ENCODE measurements at places on chromosomes 5 and 9.

- no peak for DNase-seq
Measured at GRCh38 chr9:122860319-122861142, 32.1 kb upstream of the PDCL start.

DNA sequence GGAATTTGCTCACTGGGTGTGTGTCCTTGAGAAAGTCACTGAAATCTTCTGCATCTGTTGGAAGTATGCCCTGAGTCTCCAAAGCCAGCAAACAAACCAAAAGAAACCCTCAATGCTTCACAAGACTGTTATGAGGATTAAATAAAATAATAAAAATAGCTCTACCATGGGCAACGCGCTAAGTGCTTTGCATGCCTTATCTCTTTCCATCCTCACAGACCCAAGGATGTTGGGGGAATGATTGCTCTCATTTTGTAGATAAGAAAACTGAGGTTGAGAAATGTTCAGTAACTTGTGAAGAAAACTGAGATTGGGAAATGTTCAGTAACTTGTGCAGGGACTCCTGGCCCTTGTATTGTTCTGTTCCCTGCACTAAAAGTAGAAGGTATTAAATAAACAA, 7.9 kb downstream of the HAND1 start:
- DNase-seq: no peak

DNA sequence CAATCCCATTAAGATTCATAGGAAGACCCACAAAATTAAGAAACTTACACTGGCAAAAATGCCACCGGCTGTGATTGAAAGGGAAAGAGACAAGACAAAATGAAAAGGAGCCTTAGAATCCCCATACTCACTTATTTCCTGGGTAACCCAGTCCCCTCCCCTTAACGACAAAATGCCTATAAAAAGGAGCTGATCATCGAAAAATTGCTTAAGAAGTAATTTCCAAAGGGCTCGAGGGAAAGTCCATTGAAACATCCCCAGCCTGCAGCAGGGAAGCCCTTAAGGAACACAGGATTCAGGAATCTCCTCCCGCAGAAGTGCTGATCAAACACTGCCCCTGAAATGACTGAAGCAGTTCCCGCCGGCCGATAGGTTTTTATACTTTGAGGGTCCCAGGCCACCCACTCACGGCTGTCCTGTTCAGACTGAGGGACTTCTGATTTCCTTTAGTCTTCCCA, 677 bp upstream of the ZNF79 start:
- DNase-seq: no peak

DNA sequence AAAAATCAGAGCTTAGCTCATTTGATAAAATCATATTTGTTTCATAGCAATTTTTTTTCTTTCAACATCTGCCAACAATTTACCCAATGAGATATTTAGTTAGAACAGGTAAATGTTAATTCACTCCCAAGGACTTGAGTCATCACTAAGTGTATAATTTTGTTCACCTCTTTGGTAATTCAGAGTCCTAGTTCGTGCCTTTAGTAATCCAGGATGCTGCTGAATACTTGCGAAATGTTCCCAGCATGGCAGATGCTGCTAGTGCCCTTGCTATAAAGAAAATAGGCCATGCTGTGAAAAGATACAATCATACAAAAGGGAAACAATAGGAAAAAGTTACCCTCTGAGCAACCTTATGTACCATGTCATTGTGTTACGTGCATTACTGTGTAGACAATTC, 210.5 kb downstream of the CSNK1G3 start:
- no peak for DNase-seq

GRCh38 chr5:31124026-31124425, 69.5 kb upstream of the CDH6 start:
- DNase-seq: no peak

GRCh38 chr5:179191506-179192184, 131.5 kb downstream of the ZNF354C start:
- DNase-seq: no peak

DNA sequence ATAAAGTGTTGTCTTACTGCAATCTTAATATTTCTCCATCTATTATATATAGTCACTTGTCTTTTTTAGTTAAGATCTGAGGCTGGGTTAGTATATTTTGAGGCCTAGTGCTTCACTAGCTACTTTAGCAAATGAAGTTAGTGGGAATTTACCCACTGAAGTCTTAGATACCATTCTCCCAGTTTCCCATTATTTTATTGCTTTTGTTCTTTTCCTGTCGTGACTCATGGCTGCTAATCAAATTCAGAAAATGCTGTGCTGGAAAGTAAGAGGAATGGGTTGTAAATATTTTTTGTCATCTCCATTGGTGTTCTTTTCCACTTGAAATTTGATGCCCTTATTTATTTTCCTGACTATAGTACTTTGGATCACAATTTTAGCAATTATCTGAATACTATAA, 14.2 kb downstream of the TCERG1 start:
- DNase-seq: no peak

GRCh38 chr5:138448070-138448469, 9.2 kb downstream of the REEP2 start:
- DNase-seq: no peak

DNA sequence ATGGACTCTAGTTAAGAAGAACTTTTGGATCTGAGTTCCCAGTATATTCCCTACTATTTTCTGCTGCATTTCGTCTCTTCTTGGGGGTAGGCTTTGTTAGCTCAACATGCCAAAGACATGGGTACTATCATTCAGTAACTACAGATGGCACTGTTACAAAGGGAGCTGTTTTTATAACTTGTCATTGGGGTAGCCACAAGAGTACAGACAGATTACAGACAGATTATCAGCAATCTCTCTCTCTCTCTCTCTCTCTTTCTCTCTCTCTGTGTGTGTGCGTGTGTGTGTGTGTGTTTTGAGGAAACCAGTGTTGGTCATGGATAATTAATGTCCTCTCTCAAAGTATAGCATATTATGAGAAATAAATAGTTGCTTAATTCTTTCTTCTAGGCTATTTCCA, 116.1 kb downstream of the WDR70 start:
- DNase-seq: no peak

DNA sequence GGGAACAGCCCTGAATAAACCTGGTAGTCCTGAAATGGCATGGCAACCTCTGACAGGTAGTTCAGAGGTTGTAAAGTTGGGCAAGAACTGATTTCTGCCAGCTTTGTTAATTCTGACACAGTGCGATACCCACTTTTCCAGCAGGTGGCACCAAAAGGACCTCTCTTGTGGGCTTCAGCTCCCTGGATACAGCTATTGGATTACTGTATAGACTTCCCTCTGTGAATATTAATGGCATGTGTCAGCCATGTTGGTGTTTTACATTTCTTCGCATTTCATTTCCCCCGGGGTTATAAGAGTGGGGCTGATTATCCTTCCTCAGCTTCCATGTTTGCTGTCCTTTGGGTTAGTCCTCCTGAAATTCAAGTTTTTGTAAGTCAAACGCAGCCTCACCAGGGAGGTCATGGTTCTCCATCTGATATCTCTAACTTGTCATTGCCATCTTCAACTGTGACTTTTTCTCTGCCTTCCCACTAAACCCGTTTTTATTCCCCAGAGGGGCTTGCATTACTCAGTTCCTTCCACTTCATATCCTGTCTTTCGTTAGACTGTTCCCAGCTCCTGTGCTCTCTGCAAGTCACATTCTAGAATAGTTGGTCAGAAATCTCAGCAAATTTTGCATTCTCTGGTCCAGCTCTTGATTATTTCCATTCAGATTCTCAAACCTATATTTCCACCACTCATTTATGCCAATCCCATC, 135.6 kb downstream of the LIFR start:
- DNase-seq: peak; percentile 16

DNA sequence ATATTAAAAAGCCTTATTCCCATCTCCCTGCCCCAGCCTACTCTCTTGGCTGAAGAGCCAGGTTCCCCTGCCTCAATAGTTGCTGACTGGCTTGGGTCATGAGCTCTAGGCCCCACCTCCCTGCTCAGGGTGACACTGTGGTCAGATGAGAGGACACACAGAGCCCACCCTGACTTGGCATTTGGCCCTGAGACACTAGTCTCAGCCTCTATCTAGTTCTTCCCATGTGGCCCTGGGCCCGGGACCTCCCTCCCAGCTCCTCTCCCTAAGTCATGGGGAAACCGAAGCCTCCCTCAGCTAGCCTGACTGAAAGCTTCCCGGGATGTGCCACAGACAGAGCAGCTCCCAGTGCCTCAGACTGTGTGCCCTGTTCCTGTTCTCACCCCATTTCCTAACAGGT, 5.8 kb upstream of the MYOZ3 start:
- no peak for DNase-seq

DNA sequence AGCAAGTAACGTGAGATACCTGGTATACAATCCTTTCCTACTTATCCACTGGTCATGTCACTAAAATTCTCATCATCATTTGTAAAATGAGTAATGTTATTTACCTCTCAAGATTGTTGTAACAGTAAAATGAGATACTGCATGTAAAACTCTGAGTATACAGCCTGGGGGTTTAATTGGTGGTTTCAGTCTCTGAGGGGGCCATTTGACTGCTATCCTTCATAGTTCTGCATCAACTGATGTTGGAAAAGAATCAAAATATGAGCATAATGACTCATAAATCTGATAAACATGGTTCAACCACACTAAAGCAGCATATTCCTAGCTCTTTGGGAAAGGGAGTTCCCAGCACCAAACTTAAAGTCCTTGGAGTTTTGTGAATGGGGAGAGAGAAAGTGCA, 181.0 kb upstream of the GHR start:
- DNase-seq: no peak

DNA sequence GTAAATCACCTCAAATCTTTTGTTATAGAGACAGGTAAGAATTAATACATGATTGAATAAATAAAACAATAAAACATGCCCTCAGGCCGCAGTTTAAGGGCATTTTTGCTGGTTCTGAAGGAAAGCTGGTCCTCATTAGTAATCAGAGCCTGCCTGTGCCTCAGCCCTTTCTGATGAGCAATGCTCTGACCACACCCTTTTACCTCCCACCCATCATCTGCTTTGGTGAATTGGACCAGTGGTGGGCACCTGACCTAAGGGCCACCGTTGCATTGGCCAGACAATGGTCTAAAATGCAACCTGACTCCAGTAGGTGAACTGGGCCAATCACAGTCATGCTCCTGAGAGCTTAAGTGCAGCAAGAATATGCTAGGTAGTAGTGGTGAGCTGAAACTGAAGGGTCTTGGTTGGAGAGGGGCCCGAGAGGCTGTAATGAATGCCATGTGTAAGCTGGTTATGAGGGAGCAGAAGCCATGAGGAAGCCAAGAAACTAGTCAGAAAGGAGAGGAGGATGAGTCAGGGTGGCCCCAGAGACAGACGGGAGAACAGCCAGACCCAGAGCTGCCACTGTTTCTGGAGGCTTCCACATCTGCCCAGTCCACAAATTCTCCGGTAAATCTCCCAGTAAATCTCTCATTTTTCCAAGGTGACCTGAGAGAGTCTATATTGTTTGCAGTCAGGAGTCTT, 45.5 kb upstream of the ZSWIM6 start:
- no peak for DNase-seq

DNA sequence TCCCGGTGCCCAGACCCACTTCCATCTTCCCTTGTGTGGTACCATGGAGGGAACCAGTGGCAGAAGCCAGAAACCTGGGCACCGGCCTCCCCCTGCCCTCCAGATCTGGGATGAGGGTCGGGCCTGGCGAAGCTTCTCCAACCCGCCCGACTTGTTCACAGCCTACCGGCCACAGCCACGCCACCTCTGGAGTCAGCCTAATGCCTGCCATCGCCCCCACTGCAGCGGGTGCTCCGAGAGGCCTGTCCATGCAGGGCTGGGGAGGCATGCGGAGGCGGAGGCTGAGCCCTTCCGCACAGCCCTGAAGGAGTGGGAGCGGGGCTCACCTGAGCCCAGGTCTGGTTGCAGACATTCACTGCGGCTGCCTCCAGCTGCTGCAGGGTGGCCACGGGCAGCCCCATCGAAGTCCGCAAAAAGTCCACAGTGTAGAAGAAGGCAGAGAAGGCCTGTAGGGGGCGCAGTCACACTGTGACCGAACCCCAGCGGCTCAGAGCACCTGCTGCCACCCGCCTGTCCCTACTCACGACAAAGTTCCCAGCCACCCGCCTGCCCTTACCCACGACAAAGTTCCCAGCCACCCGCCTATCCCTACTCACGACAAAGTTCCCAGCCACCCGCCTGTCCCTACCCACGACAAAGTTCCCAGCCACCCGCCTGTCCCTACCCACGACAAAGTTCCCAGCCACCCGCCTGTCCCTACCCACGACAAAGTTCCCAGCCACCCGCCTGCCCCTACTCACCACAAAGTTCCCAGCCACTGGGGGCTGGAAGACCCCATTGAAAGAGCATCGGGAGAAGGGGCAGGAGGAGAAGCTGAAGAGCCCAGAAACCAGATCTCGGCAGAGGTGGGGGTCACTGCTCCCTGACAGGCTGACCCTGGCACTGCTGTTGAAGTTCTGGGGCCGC, 3.8 kb upstream of the NPDC1 start:
- DNase-seq: peak; percentile 77

DNA sequence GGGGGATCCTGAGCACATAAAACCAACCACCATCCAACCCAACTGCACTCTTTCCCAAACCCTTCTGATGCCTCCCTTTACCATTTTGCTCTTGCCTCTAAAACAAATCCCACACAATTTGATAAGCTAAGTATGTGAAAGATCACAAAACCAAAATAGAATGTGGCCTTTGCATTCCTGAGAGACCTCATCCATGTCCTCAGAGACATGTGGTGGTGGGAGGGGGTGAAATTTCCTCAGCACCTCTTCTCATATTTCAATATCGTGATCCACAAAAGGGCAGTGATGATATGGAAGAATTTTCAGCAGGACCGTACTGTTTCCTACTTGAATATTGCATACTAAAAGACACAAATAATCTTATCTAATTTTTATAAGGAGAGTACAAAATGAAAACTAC, 423.3 kb downstream of the TLE1 start:
- DNase-seq: no peak

- DNase-seq: no peak
Measured at GRCh38 chr9:114697951-114698351, 16.0 kb upstream of the TEX48 start.

DNA sequence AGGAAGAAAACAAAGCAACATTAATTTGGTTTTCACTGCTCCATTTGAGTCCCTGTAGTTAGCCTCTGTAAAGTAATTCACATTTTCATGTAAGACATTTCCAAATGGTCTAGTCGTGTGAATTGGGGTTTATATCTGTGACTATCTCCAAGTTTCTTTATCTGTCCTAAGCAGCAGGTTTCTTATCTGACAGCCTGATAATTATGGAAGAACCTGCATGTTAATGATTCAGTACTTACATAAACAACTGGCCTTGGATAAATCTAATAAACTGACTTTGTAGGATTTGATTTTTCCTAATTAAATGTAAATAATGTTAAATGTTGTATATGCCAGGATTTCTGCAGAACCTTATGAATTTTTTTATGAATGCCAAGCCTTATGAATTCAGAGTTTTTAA, 964.9 kb downstream of the NR2F1-AS1 start:
- no peak for DNase-seq

GRCh38 chr5:171946000-171946781, 60.2 kb downstream of the FBXW11 start:
- no peak for DNase-seq

GRCh38 chr5:169149317-169149716, 151.6 kb downstream of the SLIT3 start:
- no peak for DNase-seq

GRCh38 chr5:142800776-142801494, 30.8 kb downstream of the ARHGAP26 start:
- peak; percentile 47 for DNase-seq
